ENCODE measurements at places on chromosomes 7 and 10. TPM values are rescaled to one million over a fixed set of nuclear protein-coding genes. Genes with fewer than 3 reads are reported as not detected.

The MMD2 gene
- not detected for total RNA-seq

The PLXNA4 gene
- 7.9 TPM for total RNA-seq

The SFRP4 gene
- total RNA-seq = not detected

The CLDN15 gene
- 4.5 TPM for total RNA-seq

The CCDC7 gene
- 3.9 TPM for total RNA-seq

The FGL2 gene
- total RNA-seq = 0.16 TPM

The SPDYE6 gene
- 0.06 TPM for total RNA-seq

The VWC2 gene
- total RNA-seq = not detected

The NPY4R gene
- total RNA-seq = not detected

The DDC gene
- total RNA-seq = not detected

The SPDYE16 gene
- total RNA-seq = under 0.01 TPM

The HOXA5 gene
- total RNA-seq = 8.3 TPM

The CHST3 gene
- total RNA-seq = 6.1 TPM

The GARIN1A gene
- 0.16 TPM for total RNA-seq

The TMEM184A gene
- total RNA-seq = not detected

The PHKG1 gene
- total RNA-seq = 0.65 TPM

The FKBP6 gene
- total RNA-seq = not detected

The KNDC1 gene
- under 0.01 TPM for total RNA-seq
